ENCODE measurements at places on chromosomes 5 and 9. TPM values are rescaled to one million over a fixed set of nuclear protein-coding genes. Genes with fewer than 3 reads are reported as not detected.

GRCh38 chr5:169218176-169218575 is 82.8 kb downstream of the SLIT3 start:
- DNase-seq = peak; percentile 37

DNA sequence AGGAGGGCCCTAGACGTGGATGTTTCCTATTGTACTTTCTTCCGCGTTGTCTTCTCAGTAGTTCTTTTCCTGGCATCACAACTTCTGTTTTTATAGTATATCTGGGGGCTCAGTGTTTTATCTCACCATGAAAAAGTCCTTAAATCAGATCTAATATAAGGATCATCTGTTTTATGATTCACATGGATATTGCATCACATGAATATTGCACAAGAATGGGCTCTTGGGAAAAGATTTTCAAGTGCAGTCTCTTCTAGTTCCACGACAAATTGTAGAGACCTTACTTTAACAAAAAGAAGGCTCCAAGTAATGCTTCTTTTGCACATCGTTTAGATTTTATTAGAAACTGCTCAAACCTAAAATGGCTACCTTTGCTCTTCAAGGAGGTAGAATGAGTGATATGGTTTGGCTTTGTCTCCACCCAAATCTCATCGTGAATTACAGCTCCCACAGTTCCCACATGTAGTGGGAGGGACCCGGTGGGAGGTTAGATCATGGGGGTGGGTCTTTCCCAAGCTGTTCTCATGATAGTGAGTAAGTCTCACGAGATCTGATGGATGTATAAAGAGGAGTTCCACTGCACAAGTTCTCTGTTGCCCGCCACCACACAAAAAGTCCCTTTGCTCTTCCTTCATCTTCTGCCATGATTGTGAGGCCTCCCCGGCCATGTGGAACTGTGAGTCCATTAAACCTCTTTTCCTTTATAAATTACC is 53.7 kb upstream of the FAM120A start:
- peak; percentile 47 for DNase-seq

DNA sequence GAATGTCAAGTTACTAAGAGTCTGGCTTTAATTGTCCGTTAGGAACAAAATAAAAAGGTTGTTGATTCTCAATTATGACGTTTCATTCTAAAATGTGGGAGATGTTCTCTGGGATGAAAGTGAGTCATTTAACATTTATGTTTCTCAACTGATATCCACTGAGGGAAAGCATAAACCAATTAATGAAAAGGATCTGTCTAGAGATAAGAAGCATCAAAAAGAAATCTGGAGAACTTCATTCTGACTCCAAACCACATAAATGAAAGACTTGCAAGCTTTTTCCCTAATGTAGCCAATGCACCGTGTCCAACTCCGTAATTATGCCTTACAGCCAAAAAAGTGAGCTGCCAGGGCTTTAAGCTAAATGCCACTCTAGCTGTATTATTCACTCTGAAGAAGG is 654.2 kb downstream of the TLE1 start:
- DNase-seq = peak; percentile 77

DNA sequence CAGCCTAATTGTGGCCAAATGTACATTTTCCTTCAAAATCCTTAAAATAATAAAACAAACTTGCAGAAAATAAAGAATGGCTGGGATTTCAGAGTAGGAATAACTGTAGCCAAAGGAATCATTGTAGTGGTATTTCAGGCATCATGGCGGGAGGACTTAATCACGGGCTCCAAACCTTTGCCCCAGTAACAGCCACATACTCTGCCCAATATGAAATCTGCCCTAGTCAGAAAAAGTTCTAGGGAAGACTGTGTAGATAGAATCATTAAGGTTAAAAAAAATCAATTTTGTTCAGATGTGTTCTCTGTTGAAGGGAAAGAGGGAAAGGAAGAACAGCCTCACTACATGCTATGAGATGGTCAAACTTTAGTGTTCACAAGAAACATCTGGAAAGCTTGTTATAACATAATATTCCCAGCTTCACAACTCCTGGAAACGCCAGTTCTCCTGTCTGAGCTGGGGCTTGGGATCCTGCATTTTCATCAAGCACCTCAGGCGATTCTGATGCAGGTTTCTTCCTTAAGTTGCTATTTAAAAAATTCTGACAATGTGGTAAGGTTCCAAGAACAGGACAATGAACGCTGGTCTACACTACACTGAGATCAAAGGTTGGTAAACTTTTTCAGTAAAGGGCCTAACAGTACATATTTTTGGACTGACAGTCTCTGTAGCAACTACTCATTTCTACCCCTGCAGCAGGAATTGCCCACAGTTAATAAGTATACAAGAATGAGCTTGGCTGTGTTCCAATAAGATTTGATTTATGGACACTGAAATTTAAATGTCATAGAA is 87.9 kb downstream of the CEMIP2 start:
- DNase-seq = peak; percentile 59

GRCh38 chr5:172701291-172701656 is 60.2 kb downstream of the NEURL1B start:
- DNase-seq = no peak

GRCh38 chr5:143678148-143678905 is 133.6 kb upstream of the HMHB1 start:
- DNase-seq = no peak

GRCh38 chr5:139863855-139864558 is 68.4 kb downstream of the PSD2 start:
- DNase-seq = peak; percentile 64

The OMD gene
- total RNA-seq = 0.33 TPM

- DNase-seq = peak; percentile 5
These were observed 59.5 kb downstream of the PTBP3 start for GRCh38 chr9:112273876-112274275.

The CRHBP gene
- total RNA-seq = not detected

- DNase-seq = no peak
These were observed 23.1 kb upstream of the FRRS1L start for GRCh38 chr9:109190151-109190550.

DNA sequence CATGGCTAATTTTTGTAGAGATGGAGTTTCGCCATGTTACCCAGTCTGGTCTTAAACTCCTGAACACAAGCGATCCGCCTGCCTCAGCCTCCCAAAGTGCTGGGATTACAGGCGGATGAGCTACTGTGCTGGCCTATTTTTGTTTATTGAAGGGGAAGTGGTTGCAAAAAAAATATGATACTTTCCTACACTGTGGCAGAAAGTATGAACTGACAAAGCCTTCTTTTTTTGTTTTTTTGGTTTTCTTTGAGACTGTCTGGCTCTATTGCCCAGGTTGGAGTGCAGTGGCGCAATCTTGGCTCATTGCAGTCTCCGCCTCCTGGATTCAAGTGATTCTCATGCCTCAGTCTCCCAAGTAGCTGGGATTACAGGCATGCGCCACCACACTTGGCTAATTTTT is 50.9 kb downstream of the OSTF1 start:
- no peak for DNase-seq

The PCDHGA8 gene
- 2.5 TPM for total RNA-seq

The GPR151 gene
- total RNA-seq = not detected

The ANKRD31 gene
- total RNA-seq = 0.16 TPM

DNA sequence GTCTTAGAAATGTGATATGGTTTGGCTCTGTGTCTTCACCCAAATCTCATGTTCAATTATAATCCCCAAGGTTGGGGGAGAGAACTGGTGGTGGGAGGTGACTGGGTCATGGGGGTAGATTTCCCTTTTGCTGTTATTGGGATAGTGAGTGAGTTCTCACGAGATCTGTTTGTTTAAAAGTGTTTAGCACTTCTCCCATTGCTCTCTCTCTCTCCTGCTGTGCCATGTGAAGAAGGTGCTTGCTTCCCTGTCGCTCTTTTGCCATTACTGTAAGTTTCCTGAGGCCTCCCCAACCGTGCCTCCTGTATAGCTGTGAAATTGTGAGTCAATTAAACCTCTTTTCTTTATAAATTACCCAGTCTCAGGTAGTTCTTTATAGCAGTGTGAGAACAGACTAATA is 203.6 kb downstream of the ASTN2 start:
- no peak for DNase-seq

DNA sequence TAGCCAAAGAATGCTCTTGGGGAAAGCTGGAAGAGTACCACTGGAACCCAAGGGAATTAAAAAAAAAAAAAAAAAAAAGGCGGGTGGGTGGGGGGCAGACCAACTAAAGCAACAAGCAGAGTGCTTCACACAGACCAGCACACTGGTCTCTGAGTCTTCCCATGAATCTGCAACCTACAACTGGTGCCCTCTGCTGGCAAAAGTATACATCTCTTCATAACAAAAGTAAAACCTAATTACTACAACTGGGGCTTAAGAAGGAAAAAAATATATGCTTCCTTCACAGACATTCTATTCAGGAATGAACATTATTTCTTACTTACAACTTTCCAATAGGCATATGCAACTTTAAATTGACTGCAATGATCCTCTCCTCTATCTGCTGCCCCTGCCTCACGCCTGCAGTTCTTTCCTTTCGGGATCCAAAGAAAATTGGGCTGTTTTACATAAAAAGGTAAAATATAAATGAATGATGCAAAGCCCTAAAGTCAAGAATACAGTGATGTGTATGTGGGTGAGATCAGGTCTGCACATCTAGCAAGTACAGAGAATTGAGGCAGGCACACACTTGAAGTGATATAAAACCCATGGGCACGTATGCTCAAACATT is 7.2 kb upstream of the KLHL3 start:
- peak; percentile 82 for DNase-seq

The ZNF658 gene
- 2.2 TPM for total RNA-seq

- peak; percentile 60 for DNase-seq
These were observed 36.6 kb upstream of the MYORG start for GRCh38 chr9:34413231-34413852.

- no peak for DNase-seq
These were observed 4.4 kb downstream of the CRB2 start for GRCh38 chr9:123360161-123361085.

The ZNF454 gene
- total RNA-seq = 0.18 TPM

DNA sequence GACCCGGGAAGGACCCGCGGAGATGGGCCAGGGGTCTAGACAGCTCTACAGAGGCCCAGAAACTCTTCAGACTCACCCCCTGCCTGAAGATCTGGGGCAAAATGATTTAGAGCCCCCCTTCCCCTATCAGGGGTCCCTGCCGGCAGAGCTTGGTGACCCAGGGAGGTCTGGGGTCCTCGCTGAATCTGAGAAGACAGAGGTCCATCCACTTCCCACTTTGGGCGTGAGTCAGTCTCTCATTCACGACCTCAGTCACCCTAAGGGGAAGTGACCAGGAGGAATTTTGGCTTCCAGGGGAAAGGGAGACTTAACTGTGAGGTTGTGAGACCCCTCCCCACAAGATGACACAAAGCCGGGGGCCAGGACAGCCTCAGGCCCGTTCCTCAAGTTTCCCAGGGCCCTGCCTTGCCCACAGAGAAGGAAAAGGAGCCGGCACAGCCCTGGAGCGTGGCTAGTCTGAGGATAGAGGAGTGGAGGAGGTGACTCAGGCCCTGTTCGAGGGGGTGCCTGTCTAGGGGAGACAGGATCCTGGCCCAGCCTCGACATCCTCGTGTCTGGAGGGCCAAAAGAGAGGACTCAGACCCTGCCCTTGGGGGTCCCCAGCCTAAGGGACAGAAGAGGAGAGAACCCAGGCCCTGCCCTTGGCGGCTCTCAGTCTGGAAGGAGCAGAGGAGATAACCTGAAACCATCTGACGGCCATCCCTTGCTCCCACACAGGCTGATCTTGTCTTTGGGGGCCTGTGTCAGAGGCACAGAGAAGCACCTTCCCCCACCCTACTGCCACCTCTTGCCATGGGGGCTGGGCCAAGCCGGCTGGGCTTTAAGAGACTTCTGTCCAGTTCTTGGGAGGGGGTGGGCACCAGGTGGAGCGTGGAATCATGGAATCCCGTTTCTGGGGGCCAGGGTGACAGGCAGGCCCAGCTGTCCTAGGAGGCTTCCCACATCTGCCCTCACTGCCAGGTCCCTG is 889 bp downstream of the PDLIM4 start:
- DNase-seq = peak; percentile 46

DNA sequence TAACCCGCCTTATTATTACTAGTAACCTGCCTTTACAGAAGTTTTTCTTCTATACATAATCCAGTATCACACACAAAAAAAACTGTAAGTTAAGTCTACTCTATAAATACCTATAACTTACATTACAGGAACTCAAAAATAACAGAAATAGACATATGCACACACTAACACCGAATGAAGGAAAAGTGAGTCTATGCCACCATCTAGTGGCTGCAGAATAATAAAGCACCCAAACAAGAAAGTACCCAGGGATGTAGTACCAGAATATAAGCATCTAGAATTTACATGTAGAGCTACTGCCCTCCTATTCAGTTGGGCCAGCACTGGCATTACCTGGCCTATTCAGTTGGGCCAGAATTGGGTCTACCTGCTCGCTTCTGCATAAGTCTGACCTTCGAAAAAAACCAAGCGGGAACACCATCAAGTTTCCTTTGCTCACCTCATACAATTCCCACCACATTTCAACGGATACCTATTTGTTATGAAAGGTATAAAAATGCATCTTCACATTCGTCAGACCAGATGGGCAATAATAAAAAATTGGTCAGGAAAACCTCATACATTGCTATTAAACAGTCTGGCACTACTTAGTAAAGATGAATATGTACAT is 4.0 kb upstream of the NIPSNAP3A start:
- peak; percentile 82 for DNase-seq

The DHFR gene
- total RNA-seq = 13.2 TPM

- peak; percentile 98 for DNase-seq
These were observed 66.8 kb upstream of the IL17B start for GRCh38 chr5:149445739-149446369.

DNA sequence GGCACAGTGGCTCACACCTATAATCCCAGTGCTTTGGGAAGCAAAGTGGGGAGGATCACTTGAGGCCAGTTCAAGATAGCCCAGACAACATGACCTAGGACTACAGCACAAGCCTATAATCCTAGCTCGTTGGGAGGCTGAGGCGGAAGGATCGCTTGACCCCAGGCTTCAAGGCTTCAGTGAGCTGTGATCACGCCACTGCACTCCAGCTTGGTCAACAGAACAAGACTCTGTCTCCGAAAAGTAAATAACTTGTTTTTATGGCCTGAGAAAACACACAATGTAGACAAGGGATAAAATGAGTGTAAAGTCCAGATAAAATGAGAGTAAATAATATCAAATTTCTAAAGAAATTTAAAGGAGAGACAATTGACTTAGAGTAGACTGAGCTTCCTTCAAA is 26.3 kb downstream of the SHLD3 start:
- DNase-seq = no peak

DNA sequence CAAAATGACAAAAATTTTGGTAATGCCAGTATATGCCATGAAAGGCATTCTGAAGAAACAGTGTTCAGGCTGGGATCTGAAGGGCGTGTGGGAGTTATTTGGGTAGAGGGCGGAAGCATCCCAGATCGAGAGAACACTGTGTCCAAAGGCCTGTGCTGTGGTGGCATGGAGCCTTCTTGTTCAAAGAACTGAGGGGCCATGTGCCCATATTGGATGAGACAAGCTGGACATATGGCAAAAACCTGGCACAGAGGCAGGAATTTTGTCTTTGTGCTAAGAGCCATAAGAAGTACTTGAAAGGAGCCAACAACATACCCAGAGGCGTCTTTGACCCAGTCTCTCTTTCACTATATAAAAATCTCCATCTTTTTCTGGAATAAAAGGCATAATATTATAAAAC is 128.0 kb downstream of the SYK start:
- DNase-seq = no peak

DNA sequence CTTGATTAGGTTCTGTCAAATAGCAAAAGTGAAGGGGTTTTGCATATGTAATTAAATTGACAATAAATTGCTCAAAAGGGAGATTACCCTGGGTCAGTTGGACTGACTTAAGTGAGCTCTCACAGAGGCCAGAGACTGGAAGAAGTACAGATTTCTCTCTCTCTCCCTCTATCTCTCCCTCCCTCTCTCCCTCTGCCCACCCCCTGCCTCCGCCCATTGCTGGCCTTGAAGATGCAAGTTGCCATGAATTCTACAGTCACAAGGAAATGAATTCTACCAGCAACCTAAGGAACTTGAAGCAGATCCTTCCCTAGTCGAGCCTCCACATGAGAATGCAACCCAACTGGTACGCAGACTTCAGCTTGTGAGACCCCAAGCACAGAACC is 119.2 kb downstream of the LPAR1 start:
- no peak for DNase-seq

The FAM153A gene
- not detected for total RNA-seq

Measured in fibroblast of the aortic adventitia (primary cell).